ENCODE measurements at places on chromosomes 1 and 21.

GRCh38 chr1:85342207-85342606 lies 65.8 kb upstream of the BCL10 start:
- DNase-seq, result no peak

GRCh38 chr1:90534663-90535295 lies 182.3 kb downstream of the BARHL2 start:
- no peak for DNase-seq

GRCh38 chr1:224076407-224076806 lies 37.5 kb upstream of the FBXO28 start:
- no peak for DNase-seq

GRCh38 chr1:52240592-52241210 lies 98.8 kb downstream of the ZFYVE9 start:
- no peak for DNase-seq

GRCh38 chr1:3992103-3992556 lies 92.1 kb upstream of the C1orf174 start:
- no peak for DNase-seq

- no peak for DNase-seq
Measured at GRCh38 chr1:66575739-66576138, 41.8 kb downstream of the SGIP1 start.

DNA sequence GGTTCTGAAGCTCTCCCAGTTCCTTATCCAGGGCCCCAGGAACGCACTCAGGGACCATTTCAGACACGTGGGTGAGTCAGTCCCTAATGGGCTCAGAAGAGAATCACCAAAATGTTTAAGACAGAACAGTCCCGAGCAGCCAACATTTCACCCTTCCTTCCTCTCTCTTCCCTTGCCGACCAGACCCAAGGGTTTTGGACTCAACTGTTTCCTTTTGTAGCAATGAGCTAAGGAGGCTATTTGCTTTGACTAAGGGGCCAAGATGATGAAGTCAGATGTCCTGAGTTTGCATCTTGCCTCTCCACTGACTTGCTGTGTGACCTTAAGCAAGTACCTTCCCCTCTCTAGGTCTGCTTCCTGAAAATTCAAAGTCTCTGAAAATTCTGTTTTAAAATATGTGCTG lies 472.3 kb upstream of the VAMP3 start:
- DNase-seq, result no peak

DNA sequence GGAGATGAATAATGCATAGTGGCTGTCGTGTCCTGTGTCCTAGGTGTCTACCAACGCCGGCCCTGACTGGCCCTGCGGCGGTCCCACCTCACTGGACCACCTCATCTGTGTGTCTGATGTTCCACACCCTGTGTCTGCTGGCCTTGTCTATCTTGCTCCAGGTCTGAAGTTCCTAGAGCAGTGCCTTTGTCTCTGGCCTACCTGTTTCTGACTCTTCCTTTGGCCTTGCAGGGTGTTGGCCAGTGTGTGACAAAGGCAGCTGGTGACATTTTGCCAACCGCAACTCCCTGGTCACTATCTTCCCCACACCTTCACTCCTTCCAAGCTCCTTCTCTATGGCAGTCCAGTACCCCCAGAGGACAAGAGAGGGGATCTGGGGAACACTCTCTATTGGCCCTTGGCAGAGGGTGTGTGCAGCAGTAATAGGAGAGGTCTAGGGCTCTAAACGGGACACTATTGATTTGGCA lies 1.4 kb upstream of the AHDC1 start:
- DNase-seq, result no peak

DNA sequence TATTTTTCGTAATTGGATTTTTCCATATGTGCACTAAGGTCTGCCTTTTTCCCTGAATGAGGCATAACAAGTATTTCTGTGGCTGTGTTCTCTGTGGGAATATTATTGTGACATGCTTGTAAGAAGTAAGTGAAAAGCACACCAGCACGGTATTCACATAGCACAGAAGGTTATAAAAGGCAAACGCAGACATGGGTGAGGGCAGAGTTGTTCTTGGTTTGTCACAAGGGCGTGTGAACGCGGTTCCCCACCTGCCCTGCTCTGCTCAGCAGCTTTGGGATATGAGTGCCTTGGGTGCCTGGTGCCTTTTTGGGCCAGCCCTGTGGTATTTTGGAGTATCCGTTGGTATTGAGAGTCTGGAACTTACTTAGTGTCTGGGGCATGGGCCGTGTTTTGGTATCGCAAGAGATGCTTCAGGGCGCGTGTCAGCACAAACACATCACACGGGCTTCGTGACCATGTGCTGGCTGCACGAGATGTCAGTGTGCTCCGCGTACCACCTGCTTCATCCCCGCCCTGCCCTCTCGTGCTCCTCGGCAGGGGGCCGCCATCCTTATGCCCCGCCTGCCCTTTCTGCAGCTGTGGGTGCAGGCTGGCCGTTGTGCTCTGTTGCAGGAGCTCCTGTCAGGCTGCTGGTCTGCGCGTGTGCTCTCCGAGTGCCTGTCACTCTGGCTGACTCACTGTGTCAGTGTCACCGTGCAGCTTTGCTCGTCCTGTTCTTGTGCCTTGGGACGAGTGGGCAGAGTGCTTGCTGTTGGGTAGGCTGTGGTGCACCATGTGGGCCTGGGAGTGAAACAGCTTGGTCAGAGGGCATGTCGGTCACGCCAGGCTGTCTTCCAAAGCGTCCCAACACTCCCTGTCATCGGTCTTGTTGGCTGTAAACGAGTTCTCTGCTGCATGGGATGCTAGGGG lies 15.0 kb downstream of the SKI start:
- no peak for DNase-seq

GRCh38 chr1:42765832-42766740 lies 742 bp downstream of the P3H1 start:
- DNase-seq, result peak; percentile 52

DNA sequence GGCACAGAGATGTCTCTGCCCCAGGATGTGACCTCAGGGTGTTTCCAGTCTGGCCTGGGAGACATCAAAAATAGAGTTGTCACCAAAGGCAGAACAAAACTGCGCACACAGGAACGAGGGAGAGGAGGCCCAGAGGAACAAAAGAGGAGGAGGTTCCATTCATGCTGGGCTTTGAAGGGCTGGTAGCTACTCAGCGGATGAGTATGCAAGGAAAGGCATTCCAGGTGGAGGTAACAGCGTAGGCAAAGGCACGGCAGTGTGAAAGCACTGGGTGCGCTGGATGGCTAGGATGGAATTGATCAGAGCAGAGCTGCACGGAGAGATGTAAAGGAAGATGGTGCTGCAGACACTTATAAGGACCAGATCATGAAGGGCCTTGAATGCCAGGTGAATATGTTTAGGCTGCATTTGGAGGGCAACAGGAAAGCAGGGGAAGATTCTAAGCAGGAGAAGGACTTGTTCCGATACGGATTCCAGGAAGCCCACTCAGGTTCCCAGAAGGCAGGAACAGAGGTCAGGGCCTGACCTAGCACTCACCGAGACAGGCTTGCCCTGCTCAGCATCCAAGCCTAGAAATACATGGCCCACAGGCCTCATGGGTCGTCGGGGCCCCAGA lies 6.3 kb downstream of the COL16A1 start:
- DNase-seq, result no peak

DNA sequence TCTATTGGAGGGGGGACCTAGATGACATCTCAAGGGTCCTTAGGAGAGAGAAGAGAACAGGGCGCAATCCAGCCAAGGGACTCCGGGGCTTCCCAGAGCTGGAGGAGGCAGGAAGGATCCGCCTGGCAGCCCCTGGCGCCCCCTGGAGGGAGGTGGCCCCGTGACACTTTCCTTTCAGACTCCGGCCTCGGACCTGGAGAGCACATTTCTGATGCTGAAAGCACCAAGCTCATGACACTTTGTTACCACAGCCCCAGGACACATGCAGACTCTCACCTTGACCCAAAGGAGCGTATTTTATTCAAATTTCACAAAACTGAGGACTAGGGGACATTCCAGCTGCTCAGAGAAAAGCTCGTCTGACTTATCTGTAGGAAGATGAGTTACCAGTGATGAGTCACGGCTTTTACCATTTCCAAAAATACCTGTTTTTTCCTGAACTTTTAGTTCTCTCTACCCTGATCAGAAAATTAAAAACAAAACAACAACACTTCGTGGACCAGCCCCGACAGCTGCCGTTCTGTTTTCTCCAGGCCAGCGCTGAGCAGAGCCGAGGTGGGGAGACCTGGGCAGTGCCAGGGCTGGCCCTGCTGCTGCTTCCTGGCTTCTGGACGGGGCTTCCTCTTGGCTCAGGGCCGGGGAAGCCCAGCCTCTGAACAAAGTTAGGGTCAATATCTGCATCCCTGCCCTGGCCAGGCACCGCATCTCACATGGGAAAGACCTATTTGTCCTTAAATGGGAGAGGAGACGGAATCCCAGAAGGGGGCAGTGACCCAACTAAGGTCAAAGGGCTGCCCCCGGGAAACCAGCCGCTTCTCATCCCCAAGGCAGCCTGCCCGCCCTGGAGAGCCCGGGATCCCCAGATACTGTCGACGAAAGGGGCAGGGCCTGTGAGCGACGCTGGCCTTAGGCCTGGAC lies 21.6 kb upstream of the POFUT2 start:
- no peak for DNase-seq

GRCh38 chr1:234437423-234438171 lies 41.4 kb downstream of the TARBP1 start:
- no peak for DNase-seq

GRCh38 chr1:68057564-68057963 lies 7.1 kb upstream of the DIRAS3 start:
- DNase-seq, result no peak

- DNase-seq, result no peak
Measured at GRCh38 chr21:14711287-14711686, 165.2 kb upstream of the SAMSN1 start.

GRCh38 chr1:46983166-46983829 lies 40.2 kb upstream of the CYP4X1 start:
- DNase-seq, result no peak

GRCh38 chr1:228046421-228047182 lies 35.9 kb upstream of the ARF1 start:
- no peak for DNase-seq

GRCh38 chr1:203663294-203663693 lies 36.7 kb downstream of the ATP2B4 start:
- DNase-seq, result no peak

- no peak for DNase-seq
Measured at GRCh38 chr21:45982758-45983648, 1.4 kb downstream of the COL6A1 start.

- no peak for DNase-seq
Measured at GRCh38 chr1:110684491-110684890, 9.8 kb upstream of the KCNA3 start.

GRCh38 chr1:169312084-169312954 lies 55.3 kb downstream of the NME7 start:
- no peak for DNase-seq

- DNase-seq, result peak; percentile 38
Measured at GRCh38 chr1:212699104-212699624, 476 bp downstream of the BATF3 start.

- no peak for DNase-seq
Measured at GRCh38 chr1:52424813-52425212, 20.4 kb downstream of the PRPF38A start.

DNA sequence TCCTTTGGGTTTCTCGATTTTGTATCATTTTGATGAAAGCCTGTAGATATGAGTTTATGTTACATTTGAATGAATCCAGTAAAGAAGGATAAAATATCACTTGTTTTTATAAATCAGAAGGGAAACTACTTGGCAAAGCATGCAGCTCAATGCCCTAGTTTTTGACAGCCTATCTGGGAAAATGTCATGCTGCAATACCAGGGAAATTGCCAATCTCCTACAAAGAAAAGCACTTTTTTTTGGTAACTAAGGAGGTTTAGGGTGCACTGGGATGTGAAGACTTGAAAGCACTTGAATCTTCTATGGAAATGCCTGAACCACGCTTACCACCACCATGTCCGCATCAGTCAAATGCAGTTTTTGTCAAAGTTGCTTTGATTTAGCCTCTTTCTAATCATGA lies 446.9 kb upstream of the LRRC7 start:
- no peak for DNase-seq

GRCh38 chr1:1906185-1907097 lies 8.6 kb upstream of the CALML6 start:
- DNase-seq, result peak; percentile 38

- no peak for DNase-seq
Measured at GRCh38 chr21:32298658-32299081, at the start of gene MRAP. MRAP (plus strand) TSS chr21:32298855; CDS start chr21:32298972, 117 bp downstream.

DNA sequence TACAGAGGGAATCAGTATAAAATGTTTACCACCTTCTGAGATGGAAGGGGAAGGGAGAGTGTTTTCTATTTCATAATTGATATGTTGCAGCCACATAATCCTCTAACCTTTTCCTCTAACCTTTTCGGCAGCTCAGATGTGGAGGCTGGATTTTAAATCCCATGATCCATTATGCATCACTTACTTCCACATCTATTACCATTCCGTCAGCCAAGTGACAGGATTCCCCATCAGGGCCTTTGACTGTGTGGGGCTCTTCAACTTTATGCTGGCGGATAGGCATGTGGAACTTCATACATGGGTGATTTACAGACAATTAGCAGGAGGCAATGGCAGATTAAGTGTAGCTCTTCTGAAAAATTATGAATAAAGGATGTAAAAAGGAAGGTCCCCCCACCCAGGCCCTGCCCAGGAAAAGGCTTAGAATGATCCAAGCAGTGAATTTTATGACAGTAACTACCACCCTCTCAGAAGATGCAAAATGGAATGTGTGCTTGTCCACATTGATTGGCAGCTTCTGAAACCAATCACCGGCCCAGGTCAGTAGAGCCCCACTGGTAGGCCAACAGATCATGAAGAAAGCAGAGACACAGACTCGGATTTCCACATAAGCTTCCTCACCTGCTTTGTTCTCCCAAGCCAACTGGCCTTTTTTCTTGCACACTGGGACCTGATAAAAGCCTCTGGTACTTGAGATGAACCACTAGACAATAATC lies 147.0 kb downstream of the ST6GALNAC5 start:
- DNase-seq, result no peak

- DNase-seq, result no peak
Measured at GRCh38 chr1:48018799-48019198, 21.6 kb upstream of the TRABD2B start.

- DNase-seq, result no peak
Measured at GRCh38 chr21:14987370-14988170, 77.2 kb downstream of the NRIP1 start.

- DNase-seq, result no peak
Measured at GRCh38 chr1:47650205-47650604, 212.4 kb downstream of the FOXD2 start.

- DNase-seq, result no peak
Measured at GRCh38 chr1:212219679-212220463, 65.3 kb upstream of the PPP2R5A start.

DNA sequence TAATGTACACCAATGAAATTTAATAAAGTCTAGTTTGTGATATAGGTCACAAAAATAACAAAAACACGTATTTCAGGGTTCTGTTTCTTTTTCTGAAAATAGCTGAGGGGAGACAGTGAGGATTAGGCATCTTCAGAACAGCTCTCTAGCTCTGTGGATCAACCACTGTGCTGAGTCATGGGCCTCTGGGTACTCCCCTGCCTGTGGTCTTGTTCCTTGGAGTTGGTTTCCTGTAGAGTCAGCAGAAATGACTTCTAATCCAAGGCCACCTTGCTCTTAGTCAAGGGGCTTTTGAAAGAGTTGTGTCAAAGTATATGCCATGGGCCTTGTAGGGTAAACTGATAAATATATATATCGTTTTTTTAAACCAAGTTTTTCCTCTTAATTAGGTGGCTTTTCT lies 141.8 kb upstream of the ZRANB2 start:
- DNase-seq, result no peak

Data from stimulated activated CD8-positive, alpha-beta memory T cell treated with anti-CD3 and anti-CD28 coated beads, Interleukin-12 subunit alpha, Interleukin-12 subunit beta, amount 100 ng/mL, for 4 hours (primary cell).